PC-9 (cell line): ENCODE measurements at places on chromosomes 2 and 18. TPM values are rescaled to one million over a fixed set of nuclear protein-coding genes. Genes with fewer than 3 reads are reported as not detected.

SLC38A11 gene
- not detected in 2 replicates for total RNA-seq

DNA sequence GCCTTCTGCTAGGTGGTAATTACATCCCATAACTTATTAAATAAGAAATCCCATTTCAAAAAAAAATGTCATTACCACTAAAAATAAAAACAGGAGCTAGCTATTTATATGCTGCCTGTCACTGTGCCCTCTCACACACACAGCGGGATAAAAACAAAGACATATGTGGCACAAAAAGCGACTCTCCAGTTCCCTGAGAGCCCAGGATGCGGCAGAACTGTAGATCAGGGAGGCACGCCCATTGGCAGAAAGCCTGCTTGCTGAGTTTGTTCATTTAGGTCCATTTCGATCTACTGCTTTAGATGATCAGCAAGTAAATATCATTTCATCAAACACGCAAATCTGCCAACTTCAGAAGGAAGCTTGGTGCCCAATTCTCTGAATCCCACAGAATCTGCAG is 124.4 kb downstream of the TMEM163 start:
- DNase-seq = no peak
- H3K4me1 ChIP-seq = no peaks in the 10 kb centered on the region
- no peaks in the 10 kb centered on the region for H3K36me3 ChIP-seq
- H3K27ac ChIP-seq = no peak overlapping the region
- H3K27me3 ChIP-seq = no peaks in the 10 kb centered on the region

- H3K27ac ChIP-seq = no peak overlapping the region
- H3K4me3 ChIP-seq = no peak overlapping the region
- no peak for DNase-seq
- peaks cover 10% of the 10 kb centered on the region for H3K27me3 ChIP-seq
These were observed 134.9 kb downstream of the RPIA start for GRCh38 chr2:88826399-88826798.

DNA sequence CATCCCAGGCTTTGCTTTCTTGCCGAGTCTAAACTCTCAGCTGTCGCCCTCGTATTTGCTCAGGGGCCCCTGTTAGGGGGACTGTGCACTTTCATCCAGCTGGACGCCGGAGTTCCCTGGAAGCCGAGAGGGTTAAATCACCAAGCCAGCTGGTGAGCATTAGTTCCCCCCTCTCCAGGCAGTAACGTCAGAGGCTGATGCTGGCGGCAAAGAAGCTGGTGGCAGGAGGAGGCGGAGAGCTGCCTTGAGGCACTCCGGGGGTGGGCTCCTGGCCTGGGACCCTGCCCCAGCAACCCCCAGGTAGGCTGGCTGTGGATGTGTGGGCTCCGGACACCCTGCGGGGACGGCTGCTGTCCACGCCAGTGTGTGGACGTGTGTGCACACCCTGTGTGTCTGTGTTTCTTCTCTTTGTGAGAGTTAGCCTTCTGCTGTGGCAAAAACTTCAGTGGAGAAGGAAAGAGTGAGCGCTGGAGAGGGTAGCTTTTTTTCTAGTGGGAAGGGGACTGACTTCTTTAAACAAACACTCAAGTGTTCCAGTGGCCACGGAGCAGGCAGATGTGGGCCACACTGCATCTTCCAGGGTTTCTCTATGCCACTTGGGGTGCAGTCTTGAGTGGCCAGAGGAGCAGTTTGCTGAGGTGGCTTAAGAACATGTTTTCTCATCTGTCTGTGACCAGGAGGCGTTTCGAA is 84.7 kb downstream of the GLI2 start:
- H3K4me1 ChIP-seq = no peaks in the 10 kb centered on the region
- H3K36me3 ChIP-seq = no peaks in the 10 kb centered on the region
- H3K27ac ChIP-seq = no peak overlapping the region

MAL gene
- total RNA-seq = 146 and 171 TPM in 2 replicates

TNFRSF11A gene
- total RNA-seq = 6.3 and 6.7 TPM in 2 replicates

- no peak for DNase-seq
- no peak overlapping the region for H3K4me3 ChIP-seq
- no peak overlapping the region for H3K27ac ChIP-seq
- H3K4me1 ChIP-seq = peaks cover 17% of the 10 kb centered on the region
- H3K27me3 ChIP-seq = no peaks in the 10 kb centered on the region
These were observed 41.6 kb downstream of the RBBP8 start for GRCh38 chr18:22974707-22975106.

DSC1 gene
- 0.09 and 0.10 TPM in 2 replicates for total RNA-seq

- H3K27ac ChIP-seq = no peak overlapping the region
- no peaks in the 10 kb centered on the region for H3K27me3 ChIP-seq
- DNase-seq = no peak
- H3K4me3 ChIP-seq = no peak overlapping the region
- H3K4me1 ChIP-seq = no peaks in the 10 kb centered on the region
- no peaks in the 10 kb centered on the region for H3K36me3 ChIP-seq
These were observed 709.6 kb downstream of the SOCS6 start for GRCh38 chr18:70998490-70998889.

GRCh38 chr2:109173311-109174171 is 44.5 kb downstream of the SH3RF3 start:
- peaks cover 11% of the 10 kb centered on the region; the same call in 1 of the 2 replicates for H3K4me1 ChIP-seq
- H3K27me3 ChIP-seq = no peaks in the 10 kb centered on the region
- DNase-seq = no peak
- H3K4me3 ChIP-seq = no peak overlapping the region
- no peaks in the 10 kb centered on the region for H3K36me3 ChIP-seq
- no peak overlapping the region for H3K27ac ChIP-seq

DNA sequence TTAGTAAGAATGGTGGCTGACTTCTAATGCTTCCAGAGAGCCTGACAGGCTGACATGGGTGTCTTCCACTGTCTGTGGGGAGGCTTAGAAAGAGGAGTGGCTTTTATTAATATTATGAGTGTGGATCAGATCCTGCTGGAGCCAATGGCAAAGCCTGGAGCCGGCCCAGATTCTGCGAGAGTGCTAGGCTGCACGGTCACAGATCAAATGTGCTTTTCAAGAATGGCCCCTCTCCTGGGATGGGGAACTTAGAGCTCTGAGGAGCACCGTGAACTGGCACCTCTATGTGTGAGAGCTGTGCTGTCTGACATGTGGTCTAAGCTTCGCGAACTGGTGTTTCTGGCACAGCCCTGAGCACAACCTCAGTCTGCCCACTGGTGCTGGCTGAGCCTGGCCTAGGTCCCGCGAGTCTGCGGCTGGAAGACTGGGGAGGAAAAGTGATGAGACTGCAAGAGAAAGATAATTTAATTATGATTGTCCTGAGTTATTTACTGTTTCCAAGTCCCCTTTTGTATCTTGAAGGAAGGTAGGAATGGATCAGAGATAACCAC is 70.4 kb downstream of the ASAP2 start:
- 0 out of 2 replicates have a peak overlapping the region, but pooled peaks have one; percentile 4 for H3K27ac ChIP-seq
- peaks cover 34% of the 10 kb centered on the region for H3K4me1 ChIP-seq
- H3K36me3 ChIP-seq = 0 out of 2 replicates have a peak, but pooled peaks cover under 1% of the 10 kb centered on the region
- H3K4me3 ChIP-seq = no peak overlapping the region

DNA sequence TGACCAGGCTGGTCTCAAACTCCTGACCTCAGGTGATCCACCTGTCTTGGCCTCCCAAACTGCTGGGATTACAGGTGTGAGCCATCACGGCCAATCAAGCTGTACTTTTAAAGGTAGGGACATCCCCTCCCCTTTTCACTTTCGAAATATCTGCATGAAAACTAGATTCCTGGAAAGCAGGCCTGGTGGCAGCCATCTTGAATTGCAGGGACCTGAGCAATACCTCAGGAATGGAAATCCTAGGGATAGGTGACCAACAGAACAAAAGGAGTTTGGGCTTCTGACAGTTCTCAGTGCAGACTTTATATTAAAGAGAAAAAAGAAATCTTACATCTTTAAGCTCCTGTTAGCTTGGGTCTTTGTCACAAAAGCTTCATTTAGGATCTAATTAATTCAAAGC is 62.6 kb downstream of the KLF7 start:
- no peak for DNase-seq
- H3K4me3 ChIP-seq = no peak overlapping the region
- no peaks in the 10 kb centered on the region for H3K27me3 ChIP-seq
- H3K27ac ChIP-seq = no peak overlapping the region
- H3K36me3 ChIP-seq = no peaks in the 10 kb centered on the region

DNA sequence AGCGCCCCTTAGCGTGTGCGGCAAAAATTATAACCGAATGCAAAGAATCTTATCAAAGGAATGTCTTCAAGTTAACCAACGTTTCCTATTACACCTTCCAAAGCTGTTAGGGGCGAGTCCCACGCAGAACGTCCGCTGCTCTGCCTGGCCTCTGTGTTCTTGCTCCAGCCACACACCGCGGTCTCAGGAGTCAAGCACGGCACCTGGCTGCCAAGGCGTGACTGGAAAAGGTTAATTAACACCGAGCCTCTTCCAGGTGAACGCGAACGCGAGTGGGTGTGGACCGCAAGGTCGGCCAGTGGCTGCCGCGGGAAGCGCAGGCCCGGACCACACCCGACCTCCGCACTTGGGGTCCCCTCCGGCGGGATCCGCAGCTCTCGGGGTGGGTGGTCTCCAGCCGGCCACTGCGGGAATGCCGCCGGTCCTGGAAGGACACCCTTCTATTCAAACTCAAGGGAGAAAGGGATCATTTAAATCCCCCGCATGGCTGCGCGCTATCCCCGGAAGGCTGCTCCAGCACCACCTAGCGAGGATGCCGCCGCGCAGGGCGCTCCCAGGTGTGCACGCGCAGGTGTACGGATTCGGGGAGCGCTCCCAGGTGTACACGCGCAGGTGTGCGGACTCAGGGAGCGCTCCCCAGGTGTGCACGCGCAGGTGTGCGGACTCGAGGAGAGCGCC is 830 bp downstream of the CYB5A start:
- peak overlapping the region; percentile 81 for H3K4me3 ChIP-seq
- H3K27me3 ChIP-seq = no peaks in the 10 kb centered on the region
- peak; percentile 73 for DNase-seq
- no peak overlapping the region for H3K27ac ChIP-seq
- peaks cover 55% of the 10 kb centered on the region for H3K4me1 ChIP-seq

GRCh38 chr2:168541858-168542257 is 85.8 kb downstream of the CERS6 start:
- H3K36me3 ChIP-seq = no peaks in the 10 kb centered on the region
- no peak overlapping the region for H3K4me3 ChIP-seq
- no peaks in the 10 kb centered on the region for H3K27me3 ChIP-seq
- H3K4me1 ChIP-seq = peaks cover 31% of the 10 kb centered on the region

TMEFF2 gene
- total RNA-seq = not detected in 2 replicates

DNA sequence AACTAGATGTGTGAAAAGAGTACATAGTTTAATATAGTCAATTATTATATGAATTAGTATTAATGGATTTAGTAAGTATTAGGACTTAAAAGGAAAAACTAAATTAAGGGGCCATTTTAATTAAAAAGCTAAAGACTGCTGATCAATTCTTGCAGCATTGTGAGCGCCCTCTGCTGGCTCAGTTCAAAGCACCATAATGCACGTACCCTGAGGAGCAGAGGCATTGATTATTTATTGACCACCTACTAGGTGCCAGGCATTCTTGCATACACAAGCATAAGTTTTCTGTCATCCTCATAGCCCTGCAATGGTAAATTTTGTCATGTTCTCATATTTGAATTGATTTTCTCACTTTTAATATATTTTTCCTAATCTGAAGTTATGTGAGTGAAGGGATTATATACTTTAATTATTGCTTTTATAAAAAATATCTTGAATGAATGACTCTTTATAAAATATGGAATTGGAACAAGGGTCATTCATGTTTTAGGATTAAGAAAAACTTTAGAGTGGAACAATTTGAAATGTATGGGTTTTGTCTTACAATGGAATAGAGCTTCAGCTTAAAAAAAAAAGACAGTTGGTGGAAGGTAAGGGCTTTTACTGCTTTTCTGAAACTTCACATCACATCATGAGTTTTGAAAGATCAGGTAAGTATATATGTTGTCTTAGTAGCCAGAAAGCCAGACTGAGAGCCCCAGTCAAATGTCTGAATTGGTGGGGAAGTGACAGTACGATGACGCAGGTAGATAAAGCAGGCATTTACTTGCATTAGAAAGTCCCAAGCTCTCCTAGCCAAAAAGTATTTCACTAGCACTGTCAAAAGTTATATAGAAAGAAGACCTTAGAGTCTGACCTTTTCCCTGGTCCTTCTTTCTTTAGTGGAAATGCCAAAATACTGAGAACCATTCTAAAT is 9.7 kb downstream of the ITGA4 start:
- H3K36me3 ChIP-seq = no peaks in the 10 kb centered on the region
- H3K4me1 ChIP-seq = no peaks in the 10 kb centered on the region
- no peak overlapping the region for H3K4me3 ChIP-seq

DNA sequence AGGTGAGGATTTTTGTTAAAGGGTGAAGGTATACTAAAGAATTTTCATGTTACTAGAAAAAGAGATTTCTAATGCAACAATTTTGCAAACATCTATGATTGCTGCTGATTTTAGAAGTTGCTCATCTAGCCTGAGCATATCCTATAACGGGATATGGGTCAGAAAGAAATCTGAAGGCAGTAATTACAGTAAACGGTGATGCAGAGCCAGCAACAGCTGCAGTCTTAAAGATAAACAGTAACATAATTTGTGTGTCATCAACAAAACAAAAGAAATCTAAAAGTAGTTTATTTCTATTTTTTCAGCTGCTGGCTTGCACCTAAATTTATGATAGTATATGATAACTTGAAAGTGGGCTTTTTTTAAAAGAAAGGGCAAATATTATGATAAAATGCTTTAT is 215.7 kb downstream of the SLC4A10 start:
- no peaks in the 10 kb centered on the region for H3K36me3 ChIP-seq
- no peaks in the 10 kb centered on the region for H3K4me1 ChIP-seq
- H3K27ac ChIP-seq = no peak overlapping the region
- H3K27me3 ChIP-seq = no peaks in the 10 kb centered on the region
- no peak for DNase-seq

DNA sequence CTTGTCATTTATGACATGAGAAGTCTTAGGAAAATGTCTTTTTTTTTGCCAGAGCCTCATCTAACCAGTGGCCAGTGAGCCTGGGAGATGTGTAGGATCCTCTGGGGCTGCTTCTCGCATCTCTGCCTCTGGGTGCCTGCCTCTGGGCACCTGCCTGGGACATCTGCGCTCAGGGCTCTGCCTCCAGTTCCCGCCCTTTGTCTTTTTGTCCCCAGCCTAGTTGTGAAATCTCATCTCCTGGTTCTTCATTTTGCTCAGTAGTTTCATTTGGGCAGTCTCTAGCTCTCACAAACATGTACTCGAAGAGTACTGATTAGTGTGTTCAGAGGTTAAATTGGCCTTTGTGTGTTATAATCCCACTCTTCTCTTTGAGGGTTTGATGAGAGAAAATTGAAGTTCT is 92.0 kb downstream of the LTBP1 start:
- H3K27ac ChIP-seq = no peak overlapping the region
- no peaks in the 10 kb centered on the region for H3K27me3 ChIP-seq
- no peaks in the 10 kb centered on the region for H3K4me1 ChIP-seq
- H3K4me3 ChIP-seq = no peak overlapping the region
- no peaks in the 10 kb centered on the region for H3K36me3 ChIP-seq

GRCh38 chr2:133641942-133642725 is 73.9 kb upstream of the NCKAP5 start:
- H3K36me3 ChIP-seq = no peaks in the 10 kb centered on the region
- no peak overlapping the region for H3K27ac ChIP-seq
- H3K27me3 ChIP-seq = no peaks in the 10 kb centered on the region; the same call in 1 of the 2 replicates
- H3K4me3 ChIP-seq = no peak overlapping the region
- H3K4me1 ChIP-seq = no peaks in the 10 kb centered on the region

DNA sequence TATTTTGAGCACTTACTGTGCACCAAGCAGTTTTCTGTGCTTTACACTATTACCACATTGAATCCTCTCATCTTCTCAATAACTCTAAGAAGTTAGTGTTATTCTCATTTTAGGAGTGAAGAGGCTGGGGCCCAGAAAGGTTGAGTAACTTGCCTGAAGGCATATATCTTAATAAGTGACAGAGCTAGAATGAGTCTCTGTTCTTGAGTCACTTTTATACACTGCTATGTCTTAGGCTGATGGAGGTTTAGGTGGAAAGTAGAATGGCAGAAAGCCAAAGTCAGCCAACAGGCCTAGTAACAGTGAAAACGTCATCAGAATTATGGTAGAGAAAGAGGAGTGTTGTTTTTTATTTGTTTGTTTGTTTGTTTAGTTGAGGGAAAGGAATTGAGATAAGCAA is 27.9 kb upstream of the RPE start:
- no peaks in the 10 kb centered on the region for H3K36me3 ChIP-seq
- no peak for DNase-seq
- no peaks in the 10 kb centered on the region for H3K27me3 ChIP-seq
- no peak overlapping the region for H3K4me3 ChIP-seq
- H3K4me1 ChIP-seq = no peaks in the 10 kb centered on the region

VAMP5 gene
- total RNA-seq = 7.2 and 7.4 TPM in 2 replicates
